Vagina (tissue), 2 donors: ENCODE measurements at places on chromosomes 12 and 14.
A peak's percentile ranks its signal among the peaks of the same experiment; 100 is the strongest.

- DNase-seq = peak; percentile 71
Measured at GRCh38 chr14:100078997-100079725, 13.9 kb downstream of the EVL start.

GRCh38 chr12:71465796-71466195, 26.2 kb downstream of the LGR5 start:
- DNase-seq = no peak

DNA sequence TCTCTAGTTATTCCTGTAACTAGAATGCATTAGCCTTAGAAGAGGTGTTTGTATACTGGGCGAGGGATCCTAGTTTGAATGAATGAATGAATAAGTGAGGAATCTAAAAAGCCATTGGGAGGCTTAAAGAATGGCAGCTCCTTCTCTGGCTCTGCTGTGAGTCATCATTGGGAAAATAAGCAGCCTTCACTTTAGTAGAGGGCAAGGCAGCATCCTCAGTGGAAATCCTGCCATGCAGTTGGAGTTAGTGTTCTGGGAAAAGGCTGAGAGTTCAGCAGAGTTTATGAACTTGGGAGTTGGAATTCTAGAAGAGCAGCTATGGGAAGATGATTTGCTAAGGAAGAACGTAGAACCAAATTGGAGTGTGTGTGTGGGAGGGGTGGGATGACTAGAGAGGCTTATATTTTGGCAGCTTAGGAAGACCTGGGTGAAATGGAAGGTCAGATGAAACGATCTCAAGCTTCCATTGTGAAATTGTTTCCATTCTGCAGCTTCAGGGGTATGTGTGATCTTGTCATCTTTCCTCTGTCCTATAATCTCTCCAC, 120.8 kb downstream of the PTCSC3 start:
- DNase-seq = no peak

- no peak for DNase-seq
Measured at GRCh38 chr12:102388469-102388868, 91.9 kb downstream of the IGF1 start.

DNA sequence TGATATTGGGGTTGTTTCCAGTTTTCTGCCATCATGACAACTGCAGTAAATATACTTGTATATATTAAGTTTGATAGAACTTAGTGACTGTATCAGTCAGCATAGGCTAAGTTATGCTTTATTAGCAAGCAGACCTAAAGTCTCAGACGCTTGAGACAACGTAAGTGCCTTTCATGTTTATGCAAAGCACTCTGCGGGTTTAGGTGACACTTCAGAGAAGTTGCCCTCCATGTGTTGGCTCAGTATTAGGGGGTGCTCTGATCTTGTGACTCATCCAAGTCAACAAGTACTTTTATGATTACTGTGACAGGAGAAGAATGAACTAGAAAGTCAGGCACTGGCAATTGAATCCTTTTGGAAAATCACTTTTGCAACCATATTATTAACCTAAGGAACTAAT, 13.3 kb upstream of the OTOGL start:
- DNase-seq = no peak

GRCh38 chr14:52790756-52791222, 618 bp downstream of the GNPNAT1 start:
- DNase-seq = no peak

DNA sequence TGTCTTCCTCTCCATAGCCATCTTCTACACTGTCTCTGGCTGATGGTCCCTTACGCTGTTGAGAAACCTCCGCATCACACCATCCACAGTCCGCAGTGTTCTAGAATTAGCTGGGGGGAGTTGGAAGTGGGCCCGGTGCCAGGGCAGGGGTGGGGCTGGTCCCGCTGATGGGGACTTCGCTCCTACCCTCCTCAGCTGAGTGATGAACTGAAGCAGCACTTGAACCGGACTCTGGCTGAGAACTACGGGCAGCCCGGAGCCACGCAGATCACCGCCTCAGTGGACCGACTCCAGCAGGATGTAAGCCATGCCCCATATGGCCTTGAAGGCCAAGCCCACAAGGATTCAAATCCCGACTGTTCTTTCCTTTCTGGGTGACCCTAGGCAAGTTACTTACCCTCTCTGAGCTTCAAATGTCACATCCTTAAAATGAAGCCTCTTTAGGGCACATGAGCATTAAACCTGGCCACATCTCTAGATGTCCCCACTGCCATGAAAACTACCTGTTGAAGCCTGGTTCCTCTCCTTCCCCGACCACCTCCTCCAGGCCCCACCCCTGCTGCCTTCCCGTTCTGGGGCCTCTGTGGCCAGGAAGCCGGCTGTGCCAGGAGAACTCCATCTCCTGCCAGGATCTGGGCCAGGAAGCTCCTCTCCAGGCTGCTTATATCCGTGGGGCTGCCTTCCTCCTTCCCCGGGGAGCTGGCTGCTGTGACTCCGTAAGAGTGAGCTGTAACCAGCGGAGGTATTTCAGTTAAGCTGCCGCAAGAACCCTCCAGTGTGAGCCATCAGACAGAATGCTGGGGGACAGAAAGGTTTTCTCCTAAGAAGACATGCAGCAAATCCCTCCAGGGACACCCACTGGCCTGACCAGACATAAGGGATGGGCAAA, 53.1 kb downstream of the TSPAN11 start:
- DNase-seq = no peak

DNA sequence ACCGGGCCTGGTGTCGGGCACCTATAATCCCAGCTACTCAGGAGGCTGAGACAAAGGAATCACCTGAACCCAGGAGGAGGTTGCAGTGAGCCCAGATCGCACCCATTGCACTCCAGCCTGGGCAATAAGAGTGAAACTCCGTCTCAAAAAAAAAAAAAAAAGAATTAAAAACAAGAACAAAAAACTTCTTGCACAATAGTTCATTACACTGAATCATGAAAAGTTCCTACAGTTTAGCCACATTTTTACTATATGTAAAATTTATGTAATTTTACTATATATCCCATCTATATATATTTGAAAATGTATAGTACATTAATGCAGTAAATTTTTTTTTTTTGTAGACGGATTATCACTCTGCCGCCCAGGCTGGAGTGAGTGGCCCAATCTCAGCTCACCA, 4.6 kb downstream of the ATP5F1B start:
- no peak for DNase-seq

GRCh38 chr12:3757261-3757660, 4.4 kb upstream of the CRACR2A start:
- DNase-seq = peak; percentile 22

- no peak for DNase-seq
Measured at GRCh38 chr12:19129122-19129485, 429 bp upstream of the PLEKHA5 start.

- no peak for DNase-seq
Measured at GRCh38 chr12:14741153-14741552, 44.8 kb upstream of the GUCY2C start.

DNA sequence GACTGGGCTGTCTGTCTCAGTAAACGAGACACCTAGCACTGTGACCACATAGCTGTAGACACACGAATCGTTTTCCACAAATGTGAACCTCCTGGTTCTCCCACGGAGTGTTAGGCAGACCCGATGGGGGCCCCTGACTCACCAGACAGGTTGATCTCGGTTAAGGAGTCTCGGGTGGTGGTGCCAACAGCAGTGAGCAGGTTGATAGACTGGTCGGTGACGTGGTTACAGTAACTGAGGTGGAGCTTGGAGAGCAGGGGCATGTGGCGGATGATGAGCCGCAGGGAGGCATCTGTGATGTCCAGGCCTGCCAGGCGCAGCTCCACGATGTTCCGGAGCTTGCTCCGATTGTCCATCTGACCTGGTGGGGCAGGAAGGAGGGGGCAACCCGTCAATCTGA, 39.8 kb downstream of the RNF34 start:
- no peak for DNase-seq
